ENCODE measurements at places on chromosomes 5 and 9. TPM values are rescaled to one million over a fixed set of nuclear protein-coding genes. Genes with fewer than 3 reads are reported as not detected.

Gene AHRR
- total RNA-seq, result 3.0 TPM

Gene SELENOP
- total RNA-seq, result 373 TPM

Gene ZMYND19
- 13.0 TPM for total RNA-seq

Gene SLC34A3
- total RNA-seq, result not detected

Gene SLC25A48
- not detected for total RNA-seq

Gene PCDHGC5
- total RNA-seq, result 2.1 TPM

Gene CDKN2A
- 19.5 TPM for total RNA-seq

Gene FREM1
- total RNA-seq, result 0.19 TPM

Gene CD74
- total RNA-seq, result 1.4 TPM

Gene NMUR2
- not detected for total RNA-seq

Gene SHC3
- total RNA-seq, result 4.5 TPM

Gene OR13C8
- not detected for total RNA-seq

Gene ACOT12
- total RNA-seq, result not detected

Gene PAPPA
- total RNA-seq, result 80.3 TPM

Gene PIP5KL1
- 4.5 TPM for total RNA-seq

Gene KIF20A
- total RNA-seq, result 4.8 TPM

Gene SMIM33
- total RNA-seq, result not detected

Gene FAM153A
- not detected for total RNA-seq

Gene ADRA1B
- 1.7 TPM for total RNA-seq

Gene PCDHGA2
- total RNA-seq, result 3.5 TPM

Gene FGF18
- not detected for total RNA-seq

Gene PLAC8L1
- not detected for total RNA-seq

Gene CCL19
- total RNA-seq, result not detected

Gene LCN12
- total RNA-seq, result not detected

Gene PCDHB14
- total RNA-seq, result 2.5 TPM

Gene SPINK13
- total RNA-seq, result 6.4 TPM

Gene ROR2
- 65.1 TPM for total RNA-seq

Gene EPB41L4B
- total RNA-seq, result 0.56 TPM

Gene SPARC
- 1,783 TPM for total RNA-seq

Gene NUTM2G
- not detected for total RNA-seq

Data from cardiac ventricle fibroblast (primary cell).